ENCODE measurements at places on chromosomes 11 and 22.

GRCh38 chr11:27039873-27040272 lies 742 bp upstream of the BBOX1 start:
- DNase-seq, result no peak

- DNase-seq, result no peak
These were observed 60.5 kb downstream of the LIF start for GRCh38 chr22:30186041-30186440.

DNA sequence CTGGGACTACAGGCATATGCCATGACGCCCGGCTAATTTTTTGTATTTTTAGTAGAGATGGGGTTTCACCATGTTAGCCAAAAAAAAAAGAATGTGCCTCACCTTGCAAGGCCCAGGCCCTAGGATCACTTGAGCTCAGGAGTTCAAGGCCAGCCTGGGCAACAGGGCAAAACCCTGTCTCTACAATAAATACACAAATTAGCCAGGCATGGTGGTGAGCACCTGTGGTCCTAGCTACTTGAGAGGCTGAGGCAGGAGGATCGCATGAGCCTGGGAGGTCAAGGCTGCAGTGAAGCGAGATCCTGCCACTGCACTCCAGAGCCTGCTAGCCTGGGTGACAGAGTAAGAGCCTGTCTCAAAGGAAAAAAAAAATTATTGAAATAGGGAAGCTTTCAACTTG lies 8.1 kb upstream of the LDHC start:
- DNase-seq, result no peak

DNA sequence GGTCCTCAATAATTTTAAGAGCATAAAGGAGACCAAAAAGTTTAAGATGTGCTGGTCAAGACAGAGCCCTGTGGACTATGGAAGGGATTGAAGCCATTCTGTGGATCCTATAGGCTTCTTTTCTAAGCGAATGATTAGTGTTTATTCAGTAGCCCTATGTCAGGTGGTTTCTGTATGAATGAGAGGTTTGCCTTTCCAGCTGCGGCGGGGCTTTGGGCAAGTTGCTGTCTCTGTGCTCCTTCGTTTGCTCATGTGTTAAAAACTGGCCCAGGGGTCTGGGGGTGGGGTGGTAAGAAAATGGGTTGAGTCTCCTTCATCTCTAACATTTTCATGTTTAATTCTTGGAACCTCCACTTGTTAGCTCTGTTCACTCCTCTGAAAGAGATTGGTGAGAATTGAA lies 105.3 kb downstream of the PTPRJ start:
- no peak for DNase-seq

DNA sequence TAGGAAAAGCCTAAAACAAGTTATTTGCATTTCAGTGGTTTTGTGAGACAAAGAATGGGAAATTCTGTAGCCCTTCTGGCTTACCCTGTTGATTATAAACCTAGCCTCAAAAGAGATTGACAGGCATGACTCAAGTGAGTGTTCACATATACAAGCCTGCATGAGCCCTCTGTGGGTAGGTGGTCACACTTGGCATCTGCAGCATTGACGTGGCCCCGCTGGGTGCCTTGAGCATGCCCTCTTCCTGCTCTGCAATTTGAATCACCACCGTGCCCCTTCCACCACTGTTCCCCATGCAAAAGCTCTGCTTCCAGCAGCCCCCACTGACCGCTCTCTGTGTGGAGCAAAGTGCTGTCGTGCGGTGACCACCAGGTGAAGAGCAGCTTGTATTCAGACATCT lies 21.0 kb upstream of the ADSL start:
- no peak for DNase-seq

GRCh38 chr22:47898946-47899345 lies 1136.5 kb downstream of the TBC1D22A start:
- DNase-seq, result no peak

- no peak for DNase-seq
These were observed 153.2 kb upstream of the CCDC179 start for GRCh38 chr11:23013509-23013908.

DNA sequence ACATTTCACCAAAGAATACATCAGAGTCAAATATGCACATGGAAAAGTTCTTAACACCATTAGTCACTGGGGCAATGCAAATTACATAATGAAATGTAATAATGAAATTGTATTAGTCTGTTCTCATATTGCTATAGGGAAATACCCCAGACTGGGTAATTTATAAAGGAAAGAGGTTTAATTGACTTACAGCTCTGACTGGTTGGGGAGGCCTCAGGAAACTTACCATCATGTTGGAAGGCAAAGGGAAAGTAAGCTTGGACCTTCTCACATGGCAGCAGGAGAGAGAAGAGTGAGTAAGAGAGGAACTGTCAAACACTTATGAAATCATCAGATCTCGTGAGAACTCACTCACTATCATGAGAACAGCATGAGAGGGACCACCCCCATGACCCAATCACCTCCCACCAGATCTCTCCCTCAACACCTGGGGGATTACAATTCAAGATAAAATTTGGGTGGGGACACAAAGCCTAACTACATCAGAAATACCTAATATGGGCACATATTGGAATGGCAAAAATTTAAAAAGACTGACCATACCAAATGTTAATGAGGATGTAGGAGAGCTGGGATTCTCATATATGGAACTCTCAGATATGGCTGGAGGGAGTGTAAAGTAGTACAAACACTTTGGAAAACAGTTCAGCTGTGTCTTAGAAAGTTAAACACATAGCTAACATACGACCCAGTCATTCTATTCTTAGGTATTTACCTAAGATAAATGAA lies 65.1 kb upstream of the CD44 start:
- peak; percentile 42 for DNase-seq

DNA sequence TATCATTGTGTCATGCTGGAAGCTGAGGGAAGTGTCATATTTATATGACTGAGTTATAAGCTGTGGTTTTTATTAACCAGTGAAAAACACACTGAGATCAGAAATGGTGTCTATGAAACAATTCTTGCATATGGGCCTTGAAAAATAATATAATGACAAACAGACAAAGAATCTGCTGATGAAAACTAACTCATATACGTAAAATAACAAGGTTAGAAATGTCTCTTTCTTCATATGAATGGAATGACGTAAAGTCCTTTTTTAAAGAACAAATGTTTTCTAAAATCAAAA lies 48.8 kb upstream of the PHF21B start:
- DNase-seq, result no peak

GRCh38 chr11:69863544-69864200 lies 44.5 kb upstream of the FGF3 start:
- DNase-seq, result no peak

Data from adipocyte (in vitro differentiated cells).